Spinal cord (tissue), 10 donors: ENCODE measurements at places on chromosomes 7 and 10. TPM values are rescaled to one million over a fixed set of nuclear protein-coding genes. Genes with fewer than 3 reads are reported as not detected.

The ECHS1 gene
- total RNA-seq, result 94.0 TPM

The SEM1 gene
- 23.0 TPM for total RNA-seq

GRCh38 chr7:489876-490275, 29.8 kb downstream of the PDGFA start:
- no peak for DNase-seq

DNA sequence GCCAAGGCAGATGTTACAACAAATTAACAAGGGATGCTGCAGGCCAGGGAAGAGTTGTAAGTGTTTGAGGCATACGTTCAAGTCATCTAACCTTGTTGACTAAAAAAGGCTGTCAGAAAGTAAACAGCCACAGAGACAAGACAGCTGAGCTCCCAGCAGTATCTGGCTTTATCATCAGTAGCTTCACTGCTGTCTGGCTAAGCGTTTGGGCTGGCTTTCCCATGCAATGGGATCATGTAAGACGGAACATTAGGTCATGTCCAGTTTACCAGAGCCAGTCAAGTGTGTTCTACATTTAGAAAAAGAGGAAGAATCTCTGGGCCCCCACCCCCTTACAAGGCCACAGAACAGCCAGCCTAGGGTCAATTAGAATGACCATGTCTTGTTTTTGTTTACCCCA, 51.3 kb upstream of the GSAP start:
- no peak for DNase-seq

- no peak for DNase-seq
Measured at GRCh38 chr7:76327610-76328009, 25.1 kb downstream of the HSPB1 start.

The GBX1 gene
- 2.4 TPM for total RNA-seq

- no peak for DNase-seq
Measured at GRCh38 chr7:8761731-8762130, 328.3 kb downstream of the NXPH1 start.

The KDM7A gene
- total RNA-seq, result 9.1 TPM

DNA sequence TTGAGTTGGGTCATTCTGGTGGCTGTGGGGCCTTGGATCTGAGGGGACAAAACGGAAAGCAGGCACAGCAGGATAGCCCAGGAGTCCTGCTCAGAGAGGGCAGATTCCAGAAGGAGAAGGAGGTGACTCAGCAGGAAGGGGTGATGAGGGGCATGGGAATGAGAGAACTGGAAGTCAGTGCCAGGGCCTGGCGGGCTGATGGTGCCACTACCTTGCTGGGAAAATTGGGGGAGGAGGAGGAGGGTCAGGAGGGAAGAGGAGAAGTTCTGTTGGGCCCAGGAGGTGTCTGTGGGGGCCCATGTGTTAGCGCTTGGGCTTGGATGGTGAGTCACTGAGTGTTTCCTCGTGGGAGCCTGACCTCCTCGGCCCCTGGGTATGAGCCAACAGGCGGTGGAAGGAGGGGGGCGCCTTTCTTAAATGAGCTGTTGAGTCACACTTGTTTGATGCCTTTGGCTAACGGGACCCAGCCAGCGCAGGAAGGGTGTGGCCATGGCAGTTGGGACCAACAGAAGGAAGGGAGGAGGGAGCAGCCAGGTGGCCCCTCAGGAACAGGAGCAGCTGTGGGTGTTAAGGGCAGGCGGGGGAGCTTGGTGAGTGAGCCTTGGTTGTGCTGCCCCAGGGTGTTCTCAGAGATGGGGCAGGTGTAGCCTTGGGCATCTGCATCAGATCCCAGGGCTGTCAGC, 130.0 kb upstream of the BTBD16 start:
- no peak for DNase-seq

- DNase-seq, result no peak
Measured at GRCh38 chr10:24439935-24440334, 231.0 kb downstream of the KIAA1217 start.

- no peak for DNase-seq
Measured at GRCh38 chr7:135728136-135728669, at the start of gene SLC13A4. Gene SLC13A4 (minus strand): TSS chr7:135728186. CDS start chr7:135727496, 690 bp downstream.

The EGR2 gene
- 3.9 TPM for total RNA-seq

The PITX3 gene
- not detected for total RNA-seq
